ENCODE measurements at places on chromosomes 16 and 17.
A peak's percentile ranks its signal among the peaks of the same experiment; 100 is the strongest.

GRCh38 chr16:54373534-54374520 lies 87.2 kb upstream of the IRX3 start:
- DNase-seq, result no peak

GRCh38 chr17:11182430-11182829 lies 58.6 kb upstream of the SHISA6 start:
- DNase-seq, result no peak

DNA sequence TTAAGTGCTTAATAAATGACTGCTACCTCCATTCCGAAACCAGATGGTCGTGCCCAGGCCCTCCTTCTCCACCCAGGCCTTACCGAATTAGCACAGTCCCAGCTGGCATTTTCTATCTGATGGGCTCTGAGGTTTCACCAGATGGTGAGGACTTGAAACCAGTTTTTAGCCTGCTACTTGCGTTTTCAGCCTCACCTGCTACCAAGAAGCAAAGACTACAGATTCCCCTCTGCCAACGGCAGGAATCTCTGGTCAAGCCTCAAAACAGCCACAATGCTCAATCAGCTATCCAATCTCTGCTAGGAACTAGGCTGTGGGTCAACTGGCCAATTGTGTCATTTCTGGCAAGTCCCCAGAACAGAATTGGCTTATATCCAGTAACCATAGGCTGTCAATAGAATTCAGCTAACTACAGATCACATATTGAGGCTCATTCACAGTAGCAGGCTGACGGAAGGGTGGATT lies 11.7 kb downstream of the PECAM1 start:
- no peak for DNase-seq

DNA sequence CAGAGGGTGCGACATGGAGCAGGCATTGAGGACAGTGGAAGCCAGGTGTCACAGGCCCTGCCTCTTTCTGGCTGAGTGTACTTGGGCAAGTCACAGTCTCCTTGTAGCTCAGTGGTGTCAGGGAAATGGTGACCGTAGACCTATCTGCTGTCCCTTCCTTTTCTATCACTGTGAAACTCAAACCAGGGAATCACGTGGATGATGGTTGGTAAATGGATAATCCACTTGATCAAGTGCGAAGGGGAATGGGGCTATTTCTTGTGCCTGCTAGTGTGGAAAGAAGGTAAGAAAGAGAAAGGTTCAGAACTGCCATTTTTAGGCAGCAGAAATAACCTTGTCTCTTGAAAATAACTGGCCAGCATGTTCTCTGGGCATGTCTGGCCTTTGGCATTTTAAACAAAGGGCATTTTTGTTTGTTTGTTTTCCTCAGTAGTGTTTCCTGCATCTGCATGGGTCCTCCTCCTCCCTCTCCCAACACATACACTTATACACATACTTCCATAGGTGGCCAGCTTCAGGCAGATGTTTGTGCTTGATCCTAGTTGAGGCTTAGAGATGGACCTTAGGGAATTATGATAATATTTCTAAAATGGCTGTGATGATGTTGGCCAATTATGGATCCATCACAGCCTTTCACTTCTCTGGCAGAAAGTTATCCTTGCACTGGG lies 7.1 kb downstream of the TBX4 start:
- no peak for DNase-seq

DNA sequence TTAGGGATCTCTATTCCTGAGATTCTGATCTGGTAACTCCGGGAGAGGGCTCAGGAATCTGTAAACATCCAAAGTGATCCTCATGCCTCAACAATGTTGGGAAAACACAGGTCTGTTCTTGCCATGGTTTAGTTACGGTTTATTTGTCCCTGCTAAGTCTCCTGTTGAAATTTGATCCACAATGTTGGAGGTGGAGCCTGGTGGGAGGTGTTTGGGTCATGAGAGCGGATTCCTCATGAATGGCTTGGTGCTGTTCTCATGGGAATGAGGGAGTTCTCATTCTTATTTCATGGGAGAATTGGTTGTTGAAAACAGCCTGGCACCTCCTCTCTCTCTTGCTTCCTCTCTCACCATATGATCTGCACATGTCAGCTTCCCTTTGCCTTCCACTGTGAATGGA lies 608.6 kb upstream of the GOT2 start:
- DNase-seq, result no peak

DNA sequence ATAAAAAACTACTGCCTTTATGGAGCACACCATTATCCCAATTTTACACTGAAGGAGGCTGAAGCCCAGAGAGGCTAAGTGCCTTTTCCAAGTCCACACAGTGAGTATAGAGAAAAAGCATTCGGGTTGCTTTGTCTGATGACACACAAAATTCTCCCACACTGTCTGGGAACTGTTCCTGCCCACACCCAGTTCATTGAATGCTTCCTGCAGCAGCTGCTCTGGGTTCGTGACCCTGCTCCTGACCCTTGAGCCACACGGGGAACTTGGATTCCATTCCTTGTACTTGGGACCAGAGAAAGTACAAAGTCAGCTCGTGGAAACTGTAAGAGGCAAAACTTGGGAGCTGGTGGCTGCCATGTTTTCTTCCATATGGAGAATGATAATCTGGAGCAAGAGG lies 57.9 kb downstream of the AKAP1 start:
- no peak for DNase-seq

DNA sequence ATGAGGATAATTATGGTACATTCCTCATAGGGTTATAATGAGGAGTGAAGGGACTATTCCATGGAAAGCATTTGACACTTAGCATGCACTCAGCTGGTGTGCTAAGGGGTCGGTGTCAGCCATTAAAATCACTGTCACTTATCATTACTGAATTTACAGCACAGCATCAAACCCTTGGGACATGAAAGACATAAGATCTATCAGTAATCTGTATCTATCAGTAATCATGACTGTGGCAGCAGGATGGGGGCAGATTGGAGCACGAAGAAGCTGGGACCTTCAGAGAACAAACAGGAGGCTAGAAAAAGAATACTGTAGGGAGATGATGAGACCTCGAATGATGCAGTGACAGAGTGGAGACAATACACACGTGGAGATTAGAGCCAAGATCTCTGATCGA lies 73.5 kb upstream of the CLEC3A start:
- DNase-seq, result no peak

DNA sequence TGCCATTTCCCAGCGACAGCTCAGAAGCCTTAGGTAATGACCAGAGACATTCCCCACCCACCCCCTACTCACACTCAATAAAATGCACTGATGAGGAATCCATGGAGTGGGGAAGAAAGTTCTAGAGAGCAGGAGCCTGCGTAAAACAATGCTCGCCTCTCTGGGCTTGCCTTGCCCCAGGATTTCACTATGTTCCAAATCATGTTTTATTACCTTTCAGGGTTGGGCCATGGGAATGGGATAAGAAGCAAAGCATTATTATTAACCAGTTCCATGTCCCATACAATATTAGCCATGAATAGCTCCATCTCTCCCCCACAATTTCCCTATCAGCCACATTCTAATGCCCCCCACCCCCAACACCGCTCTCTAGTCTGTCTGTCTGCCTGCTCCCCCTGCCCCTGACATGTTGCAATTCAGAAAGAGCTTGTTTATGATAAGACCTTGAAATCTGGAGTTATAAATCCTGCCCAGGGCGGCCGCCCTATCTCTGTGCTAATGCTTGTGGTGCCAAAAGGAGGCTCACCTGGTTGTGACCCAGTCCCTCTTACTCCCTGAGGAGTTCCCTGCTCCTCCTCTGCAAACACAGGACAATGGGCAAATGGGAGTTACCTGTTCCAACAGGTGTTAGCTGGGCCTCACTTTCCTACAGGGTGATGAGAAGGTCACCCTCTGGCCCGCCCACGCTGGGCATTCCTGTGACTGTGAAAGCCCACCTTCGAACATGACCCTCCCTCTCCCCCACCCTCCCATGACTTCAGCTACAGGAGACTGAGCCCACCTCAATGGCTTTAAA lies 28.0 kb upstream of the DDX52 start:
- no peak for DNase-seq

GRCh38 chr16:87929986-87930385 lies 6.3 kb downstream of the CA5A start:
- no peak for DNase-seq

- no peak for DNase-seq
Observed at GRCh38 chr17:7713782-7714181, 3.8 kb upstream of the DNAH2 start.

- DNase-seq, result no peak
Observed at GRCh38 chr17:75668489-75668888, 1.4 kb downstream of the SAP30BP start.

- no peak for DNase-seq
Observed at GRCh38 chr17:76050538-76051467, 21.5 kb downstream of the SRP68 start.

GRCh38 chr17:45228763-45229539 lies 7.3 kb downstream of the FMNL1 start:
- DNase-seq, result peak; percentile 96

Data from activated naive CD4-positive, alpha-beta T cell treated with anti-CD3 and anti-CD28 coated beads for 36 hours (primary cell).